ENCODE measurements at places on chromosomes 3 and 15. TPM values are rescaled to one million over a fixed set of nuclear protein-coding genes. Genes with fewer than 3 reads are reported as not detected.

Gene CLDN11
- total RNA-seq = 1.3 TPM

Gene LRRC31
- total RNA-seq = 42.0 TPM

DNA sequence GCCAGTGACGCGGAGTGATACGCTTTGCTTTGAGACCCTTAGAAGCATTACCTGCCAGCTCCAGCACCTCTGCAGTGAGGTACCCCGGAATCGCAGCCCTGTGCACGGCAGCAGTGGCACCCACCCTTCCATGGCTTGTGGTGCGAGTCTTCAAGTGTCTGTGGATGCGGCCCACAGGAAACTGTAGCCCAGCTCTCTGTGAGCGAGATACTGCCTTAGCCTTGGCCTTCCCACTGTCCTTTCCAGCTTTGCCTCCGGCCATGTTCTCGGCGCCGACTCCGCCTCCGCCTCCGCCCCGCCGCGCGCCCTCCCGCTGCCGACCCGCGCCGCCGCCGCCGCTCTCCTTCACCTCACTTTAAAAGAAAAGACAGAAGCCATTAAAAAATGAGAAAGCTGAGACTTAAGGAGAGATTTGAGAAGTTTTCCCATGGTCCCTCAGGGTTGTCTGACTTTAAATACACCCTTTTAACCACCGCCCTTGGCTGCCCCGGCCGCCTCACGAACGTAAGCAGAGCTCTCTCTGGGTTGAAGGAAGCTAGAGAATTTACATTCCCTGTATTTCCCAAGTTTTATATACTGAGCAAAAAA is 78.5 kb upstream of the FAM174B start:
- DNase-seq = no peak

DNA sequence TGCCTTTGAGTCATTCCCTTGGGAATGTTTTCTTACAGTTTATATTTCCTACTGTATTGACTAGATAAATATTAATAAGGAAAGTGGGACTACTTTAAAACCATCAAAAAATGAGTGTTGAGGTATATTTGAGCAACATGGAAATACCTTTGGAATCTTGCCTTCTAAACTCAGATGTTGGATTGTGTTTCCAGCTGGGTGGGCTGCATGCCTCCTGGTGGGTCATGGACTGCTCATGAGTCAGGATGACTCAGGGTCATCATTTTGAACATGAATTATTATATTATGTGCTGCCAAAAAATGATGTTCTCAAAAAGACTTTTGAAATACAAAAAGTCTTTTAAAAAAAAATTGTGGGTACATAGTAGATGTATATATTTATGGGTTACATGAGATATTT is 41.1 kb upstream of the APH1B start:
- no peak for DNase-seq

- DNase-seq = no peak
Observed at GRCh38 chr3:162643245-162643644, 1146.6 kb downstream of the OTOL1 start.
